ENCODE measurements at places on chromosomes 4 and X.

DNA sequence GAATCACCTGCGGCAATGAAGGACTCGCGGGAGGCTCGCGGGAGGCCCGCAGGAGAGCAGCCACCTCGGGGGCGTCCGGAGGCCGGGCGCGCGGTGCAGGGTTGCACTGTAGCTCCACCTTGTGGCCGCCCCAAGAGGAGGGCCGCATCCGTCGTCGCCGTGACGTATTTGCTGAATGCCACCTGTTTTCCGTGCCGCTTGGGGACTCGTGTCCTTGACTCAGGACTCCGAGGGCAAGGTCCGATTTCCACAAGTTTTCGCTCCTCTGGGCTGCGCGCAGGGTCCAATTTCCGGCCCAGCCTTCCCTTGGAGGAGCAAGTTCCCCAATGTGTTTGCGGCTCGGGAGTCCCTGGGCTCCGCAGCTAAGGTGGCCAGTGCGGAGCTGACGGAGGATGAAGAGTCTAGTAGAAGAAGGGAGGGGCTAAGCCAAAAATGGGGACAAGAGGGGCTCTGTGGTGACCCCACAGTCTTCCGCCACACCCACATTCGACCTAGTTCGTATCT, 10.7 kb upstream of the DLG3 start:
- DNase-seq, result peak; percentile 75

GRCh38 chrX:31572360-31572759, 500.5 kb upstream of the FTHL17 start:
- DNase-seq, result no peak

DNA sequence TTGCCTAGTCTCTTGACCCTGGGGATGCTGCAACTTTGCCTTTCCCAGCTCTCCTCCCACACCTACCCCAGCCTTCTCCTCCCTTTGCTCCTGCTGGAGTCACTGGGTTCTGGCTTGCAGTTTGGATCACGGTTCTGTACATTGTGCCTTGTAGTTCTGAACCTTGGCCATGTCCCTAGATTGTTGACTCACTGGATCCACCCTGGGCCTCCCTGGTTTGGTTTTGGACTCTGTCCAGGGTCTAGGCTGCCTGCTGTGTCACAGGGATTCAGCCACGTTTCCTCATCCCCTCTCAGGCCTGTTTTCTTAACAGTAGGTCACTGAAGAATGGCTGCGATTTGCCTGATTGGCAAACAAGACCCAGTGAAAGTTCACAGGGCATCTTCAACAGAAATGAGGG, 11.5 kb upstream of the GABRE start:
- DNase-seq, result peak; percentile 45

DNA sequence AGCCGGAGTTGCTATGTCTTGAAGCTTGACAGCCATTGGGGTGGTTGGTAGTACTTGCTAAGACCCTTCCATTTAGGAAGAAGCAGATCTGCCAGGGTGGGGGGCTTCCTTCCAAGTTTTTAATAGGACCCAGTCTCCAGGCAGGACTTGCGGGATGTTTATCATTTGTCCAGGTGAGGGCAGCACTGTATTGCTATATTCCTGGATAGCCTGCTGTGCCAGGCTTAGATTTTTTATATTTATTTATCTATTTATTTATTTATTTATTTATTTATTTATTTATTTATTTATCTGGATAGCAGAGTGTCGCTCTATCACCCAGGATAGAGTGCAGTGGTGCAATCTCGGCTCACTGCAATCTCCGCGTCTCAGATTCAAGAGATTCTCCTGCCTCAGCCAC, 87.4 kb upstream of the CT45A1 start:
- DNase-seq, result no peak

GRCh38 chrX:30224536-30224935, 5.9 kb upstream of the MAGEB3 start:
- no peak for DNase-seq

- DNase-seq, result no peak
Measured at GRCh38 chr4:37794056-37794455, 32.4 kb upstream of the PGM2 start.

DNA sequence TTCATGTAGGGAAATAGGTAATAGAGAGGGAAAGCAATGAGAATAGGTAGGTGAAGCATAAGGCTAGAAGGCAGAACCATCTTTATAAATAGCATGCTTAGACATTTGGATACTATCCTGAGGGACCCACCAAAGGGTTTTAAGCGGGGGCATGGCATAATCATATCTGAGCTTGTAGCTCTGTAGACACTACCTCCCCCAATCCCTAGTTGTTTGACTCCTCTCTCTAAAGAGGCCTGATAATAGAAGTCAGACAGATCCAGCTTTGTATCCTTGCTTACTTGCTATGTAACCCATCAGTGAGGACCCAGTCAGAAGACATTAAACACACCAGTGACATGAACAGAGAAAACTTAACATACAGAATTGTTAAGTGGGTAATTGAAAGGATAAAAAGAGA, 58.7 kb downstream of the SCFD2 start:
- DNase-seq, result no peak

- DNase-seq, result no peak
Measured at GRCh38 chrX:19604375-19604774, 89.1 kb upstream of the MAP3K15 start.

- DNase-seq, result no peak
Measured at GRCh38 chrX:100216083-100216482, 194.0 kb downstream of the PCDH19 start.

All from AG08396 (cell line).